ENCODE measurements at places on chromosomes 13 and 19.

GRCh38 chr13:88526186-88526852, 855.1 kb downstream of the SLITRK5 start:
- DNase-seq, result peak; percentile 6

- no peak for DNase-seq
These were observed 212.8 kb downstream of the RFC3 start for GRCh38 chr13:34030782-34031181.

- no peak for DNase-seq
These were observed 503 bp upstream of the SLC7A9 start for GRCh38 chr19:32869966-32870573.

GRCh38 chr19:7989071-7989575, 16.3 kb downstream of the ELAVL1 start:
- no peak for DNase-seq
